ENCODE measurements at places on chromosomes 12 and 14.
A peak's percentile ranks its signal among the peaks of the same experiment; 100 is the strongest.

- H3K27ac ChIP-seq = no peak overlapping the region
- H3K4me3 ChIP-seq = no peak overlapping the region
- no peaks in the 10 kb centered on the region for H3K27me3 ChIP-seq
- H3K36me3 ChIP-seq = no peaks in the 10 kb centered on the region
Measured at GRCh38 chr14:64812412-64812811, 67.3 kb downstream of the SPTB start.

DNA sequence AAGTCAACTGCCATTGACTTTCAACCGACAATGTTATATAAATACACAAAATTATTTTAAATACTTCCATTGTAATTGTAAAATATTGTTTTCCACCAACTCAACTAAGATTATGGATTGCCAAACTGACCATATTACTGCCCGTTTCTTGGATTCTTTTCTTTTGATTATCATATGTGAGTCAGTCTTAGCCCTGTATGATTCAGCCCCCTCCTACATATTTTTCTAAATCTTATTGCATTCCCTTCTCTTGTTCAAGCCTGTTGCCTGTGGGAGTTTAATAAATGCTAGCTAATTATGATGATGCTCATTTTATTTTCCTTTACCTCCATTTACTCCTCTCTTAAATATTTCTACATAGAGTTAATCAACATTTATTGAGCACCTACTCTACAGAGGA is 6.8 kb downstream of the RASSF9 start:
- H3K27me3 ChIP-seq = no peaks in the 10 kb centered on the region
- H3K4me1 ChIP-seq = no peaks in the 10 kb centered on the region
- no peak overlapping the region for H3K27ac ChIP-seq
- no peaks in the 10 kb centered on the region for H3K36me3 ChIP-seq

DNA sequence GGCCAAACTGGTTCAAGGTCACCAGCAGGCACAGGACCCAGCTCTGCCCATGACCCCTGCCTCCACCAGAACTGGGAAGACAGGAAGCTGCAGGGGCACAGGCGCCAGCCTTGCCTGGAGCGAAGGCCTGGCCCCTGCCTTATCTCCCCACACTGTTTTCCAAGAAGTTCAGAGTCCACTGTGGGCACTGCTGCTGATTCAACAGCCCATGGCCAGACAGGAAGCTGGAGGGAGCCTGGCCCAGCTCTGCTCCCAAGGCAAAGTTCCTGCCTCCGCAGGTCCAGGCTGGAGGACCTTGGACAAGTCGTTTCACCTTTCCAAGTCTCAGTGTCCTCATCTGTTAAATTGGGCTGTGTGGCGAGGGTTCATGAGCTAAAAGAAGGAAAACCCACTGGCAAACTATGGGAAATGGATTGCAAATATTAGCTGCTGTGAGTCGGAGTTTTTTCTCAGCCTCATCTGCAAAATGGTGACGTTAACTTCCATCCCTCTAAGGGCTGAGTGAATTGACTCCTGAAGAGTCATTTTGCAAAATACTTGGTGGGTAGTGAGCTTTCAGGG is 1.2 kb downstream of the PHETA1 start:
- H3K27ac ChIP-seq = no peak overlapping the region
- no peaks in the 10 kb centered on the region for H3K27me3 ChIP-seq
- H3K36me3 ChIP-seq = no peaks in the 10 kb centered on the region
- peak; percentile 16 for DNase-seq
- H3K4me3 ChIP-seq = no peak overlapping the region

DNA sequence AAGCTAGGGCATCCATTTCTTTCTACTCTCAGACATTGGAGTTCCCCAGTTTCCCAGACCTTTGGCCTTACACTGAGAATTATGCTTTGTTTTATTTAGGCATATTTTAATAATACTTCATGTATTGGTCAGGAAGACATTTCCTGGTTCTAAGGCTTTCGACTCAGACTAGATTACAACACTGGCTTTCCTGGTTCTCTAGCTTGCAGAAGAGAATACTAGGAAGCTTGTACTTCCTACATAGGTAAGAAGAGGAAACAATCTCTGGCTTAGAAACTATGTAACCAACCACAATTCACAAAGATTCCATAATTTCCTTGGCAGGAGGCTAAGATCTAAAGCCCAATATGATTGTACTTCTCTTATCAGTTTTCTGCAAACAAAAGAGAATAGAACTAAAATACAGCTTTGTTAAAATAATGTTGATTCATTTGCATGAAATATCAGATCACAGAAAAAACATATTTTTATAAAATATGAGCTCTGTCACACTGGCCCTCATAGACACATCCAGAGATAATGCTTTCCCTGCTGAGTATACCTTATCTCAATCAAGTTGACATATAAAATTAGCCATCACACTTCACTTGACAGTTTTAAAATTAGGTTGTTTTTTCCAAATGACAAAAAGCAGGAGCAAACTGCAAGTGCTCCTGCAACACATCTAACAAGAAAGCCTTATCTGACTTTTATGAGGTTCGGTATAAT is 30.5 kb downstream of the CLEC2D start:
- H3K27ac ChIP-seq = no peak overlapping the region
- DNase-seq = no peak
- no peak overlapping the region for H3K4me3 ChIP-seq
- no peaks in the 10 kb centered on the region for H3K27me3 ChIP-seq
- H3K4me1 ChIP-seq = no peaks in the 10 kb centered on the region

DNA sequence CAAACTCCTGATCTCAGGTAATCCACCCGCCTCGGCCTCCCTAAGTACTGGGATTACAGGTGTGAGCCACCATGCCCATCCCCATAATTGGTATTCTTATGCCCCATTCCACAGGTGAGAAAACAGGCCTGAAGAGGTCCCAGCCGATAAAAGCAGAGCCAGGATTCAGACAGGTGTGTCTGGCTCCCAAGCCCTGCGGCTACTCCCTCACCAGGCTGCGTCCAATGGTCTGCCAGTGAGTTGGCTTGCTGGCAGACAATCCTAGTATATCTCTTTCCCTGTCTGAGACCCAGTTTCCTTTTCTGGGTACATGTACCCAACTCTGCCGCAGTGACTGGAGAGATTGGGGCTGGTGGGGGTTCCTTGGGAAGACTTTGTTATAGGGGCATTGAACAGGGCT is 1.9 kb upstream of the TSPAN9 start:
- H3K27ac ChIP-seq = no peak overlapping the region
- no peak for DNase-seq
- no peaks in the 10 kb centered on the region for H3K27me3 ChIP-seq
- H3K36me3 ChIP-seq = no peaks in the 10 kb centered on the region
- H3K4me1 ChIP-seq = peaks cover 2% of the 10 kb centered on the region

- H3K4me3 ChIP-seq = no peak overlapping the region
- no peaks in the 10 kb centered on the region for H3K36me3 ChIP-seq
- H3K27ac ChIP-seq = no peak overlapping the region
- no peaks in the 10 kb centered on the region for H3K27me3 ChIP-seq
Measured at GRCh38 chr12:75908961-75909605, 122.5 kb downstream of the PHLDA1 start.

GRCh38 chr12:111256629-111257434 is 112.1 kb downstream of the PHETA1 start:
- no peak overlapping the region for H3K4me3 ChIP-seq
- no peaks in the 10 kb centered on the region for H3K4me1 ChIP-seq
- no peaks in the 10 kb centered on the region for H3K27me3 ChIP-seq

DNA sequence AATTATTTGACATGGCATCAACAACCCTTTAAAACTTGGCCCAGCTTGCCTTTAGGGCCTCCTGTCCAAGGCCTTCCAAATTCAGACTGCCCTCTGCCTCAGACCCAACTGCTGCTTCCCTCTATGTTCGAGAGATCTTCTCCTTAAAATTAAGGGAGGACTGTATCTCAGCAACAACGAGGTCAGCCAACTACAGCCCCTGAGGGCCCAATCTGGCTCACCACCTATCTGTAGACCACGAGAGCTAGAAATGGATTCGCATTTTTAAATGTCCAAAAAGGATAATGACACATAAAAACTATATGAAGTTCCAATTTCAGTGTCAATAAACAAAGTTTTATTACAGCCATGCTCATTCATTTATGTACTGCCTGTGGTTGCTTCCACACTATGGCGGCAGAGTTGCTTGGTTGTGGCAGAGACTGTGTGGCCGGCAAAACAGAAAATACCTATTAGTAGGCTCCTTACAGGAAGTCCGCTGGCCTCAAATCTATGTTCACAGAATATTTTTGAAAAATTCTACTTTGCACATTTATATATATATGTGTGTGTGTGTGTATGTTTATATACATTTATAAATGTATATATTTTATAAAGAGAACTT is 1026.9 kb downstream of the BCL11B start:
- H3K36me3 ChIP-seq = no peaks in the 10 kb centered on the region
- no peak overlapping the region for H3K4me3 ChIP-seq
- no peak for DNase-seq
- no peaks in the 10 kb centered on the region for H3K4me1 ChIP-seq
- H3K27me3 ChIP-seq = no peaks in the 10 kb centered on the region

- no peak for DNase-seq
- no peak overlapping the region for H3K4me3 ChIP-seq
- no peak overlapping the region for H3K27ac ChIP-seq
- no peaks in the 10 kb centered on the region for H3K36me3 ChIP-seq
- no peaks in the 10 kb centered on the region for H3K27me3 ChIP-seq
Measured at GRCh38 chr14:52055167-52055566, 13.7 kb downstream of the NID2 start.

- no peaks in the 10 kb centered on the region for H3K36me3 ChIP-seq
- H3K4me1 ChIP-seq = peaks cover 5% of the 10 kb centered on the region
- H3K27ac ChIP-seq = no peak overlapping the region
- no peak overlapping the region for H3K4me3 ChIP-seq
- no peaks in the 10 kb centered on the region for H3K27me3 ChIP-seq
Measured at GRCh38 chr12:49979791-49980190, 7.0 kb downstream of the AQP6 start.

DNA sequence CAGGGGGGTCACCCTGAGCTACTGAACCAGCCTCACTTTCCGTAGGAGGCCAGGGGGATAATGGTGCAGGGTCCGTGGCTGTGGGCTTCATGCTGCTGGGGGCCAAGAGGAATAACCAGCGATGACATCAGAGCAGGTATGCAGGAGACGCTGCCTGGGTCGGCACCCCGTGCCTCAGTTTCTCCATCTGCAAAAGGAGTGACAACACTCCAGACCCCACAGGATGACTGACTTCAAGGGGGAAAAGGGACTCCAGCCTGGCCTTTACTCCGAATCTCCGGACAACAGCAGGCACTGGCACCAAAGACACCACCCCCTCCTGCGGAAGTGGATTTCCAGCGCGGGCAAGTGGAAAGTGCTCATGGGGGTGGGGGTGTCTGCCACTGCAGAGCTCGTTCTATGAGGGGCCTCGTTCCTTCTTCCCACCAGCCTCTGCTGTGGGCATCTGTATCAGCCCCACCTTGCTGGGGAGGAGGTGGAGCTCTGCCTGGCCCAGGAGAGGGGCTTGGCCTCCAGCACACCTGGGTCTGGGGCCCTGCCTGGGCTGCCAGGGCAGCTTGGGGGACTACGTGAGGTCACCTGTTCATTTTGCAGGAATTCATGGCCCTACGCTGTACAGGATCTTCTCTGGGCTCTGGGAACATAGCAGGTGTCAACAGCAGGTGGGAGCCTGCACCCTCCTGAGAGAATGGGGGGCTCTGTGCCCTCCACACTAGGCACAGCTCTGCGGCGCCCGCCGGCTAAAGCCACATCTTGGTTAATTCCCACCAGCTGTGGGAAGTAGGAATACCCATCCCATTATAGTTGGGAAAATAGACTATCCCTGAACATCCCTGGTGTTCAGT is 216.6 kb upstream of the C14orf180 start:
- no peak overlapping the region for H3K4me3 ChIP-seq
- DNase-seq = no peak
- no peak overlapping the region for H3K27ac ChIP-seq
- H3K36me3 ChIP-seq = no peaks in the 10 kb centered on the region
- no peaks in the 10 kb centered on the region for H3K4me1 ChIP-seq

DNA sequence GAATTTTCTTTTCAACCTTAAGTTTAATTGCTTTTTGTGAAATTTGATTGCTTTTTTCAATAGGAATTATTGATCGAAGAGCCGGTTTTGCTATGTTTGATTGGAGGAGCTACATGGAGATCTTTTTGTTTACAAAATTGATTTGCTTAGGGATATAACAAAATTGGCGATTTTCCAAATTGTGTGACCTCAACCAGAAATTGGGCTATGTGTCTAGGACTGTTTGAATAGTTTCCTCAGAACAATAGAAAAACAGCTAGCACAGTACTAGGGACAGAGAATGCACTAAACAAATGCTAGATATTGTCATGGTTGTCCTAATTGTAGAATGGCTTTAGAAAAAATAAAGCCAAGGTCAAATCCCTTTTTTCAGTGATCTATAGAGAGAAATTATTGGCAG is 2.4 kb downstream of the SLC17A8 start:
- no peaks in the 10 kb centered on the region for H3K27me3 ChIP-seq
- no peak overlapping the region for H3K27ac ChIP-seq
- no peak overlapping the region for H3K4me3 ChIP-seq
- H3K36me3 ChIP-seq = no peaks in the 10 kb centered on the region

DNA sequence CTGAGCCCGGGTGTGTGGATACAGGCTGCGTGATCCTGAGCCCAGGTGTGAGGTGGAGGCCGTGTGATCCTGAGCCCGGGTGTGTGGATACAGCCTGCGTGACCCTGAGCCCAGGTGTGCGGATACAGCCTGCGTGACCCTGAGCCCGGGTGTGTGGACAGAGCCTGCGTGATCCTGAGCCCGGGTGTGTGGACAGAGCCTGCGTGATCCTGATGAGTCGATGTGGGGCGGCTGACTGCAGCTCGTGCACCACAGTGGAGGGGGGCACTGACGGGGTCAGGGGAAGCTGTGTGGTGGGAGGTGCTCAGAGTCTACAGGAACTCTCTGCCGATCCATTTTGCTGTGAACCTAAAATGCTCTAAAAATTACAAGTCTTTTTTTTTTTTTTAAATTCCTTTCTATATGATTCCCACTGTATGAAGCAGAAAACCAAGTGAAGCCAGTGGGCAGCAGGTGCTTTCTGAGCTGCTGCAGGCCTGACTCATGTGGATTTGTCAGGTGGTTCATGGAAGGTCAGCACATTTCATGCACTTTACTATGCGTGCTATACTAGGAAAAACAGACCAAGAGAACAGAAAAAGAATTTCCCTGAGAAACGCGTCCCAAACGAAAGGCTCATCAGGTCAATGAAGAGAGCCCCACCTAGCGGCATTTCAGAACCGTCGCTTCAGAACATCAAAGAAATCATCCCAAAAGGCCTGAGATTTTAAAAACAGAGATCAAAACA is 19.3 kb downstream of the BRF1 start:
- no peaks in the 10 kb centered on the region for H3K36me3 ChIP-seq
- no peak overlapping the region for H3K27ac ChIP-seq
- DNase-seq = peak; percentile 72
- H3K27me3 ChIP-seq = no peaks in the 10 kb centered on the region
- H3K4me3 ChIP-seq = no peak overlapping the region

DNA sequence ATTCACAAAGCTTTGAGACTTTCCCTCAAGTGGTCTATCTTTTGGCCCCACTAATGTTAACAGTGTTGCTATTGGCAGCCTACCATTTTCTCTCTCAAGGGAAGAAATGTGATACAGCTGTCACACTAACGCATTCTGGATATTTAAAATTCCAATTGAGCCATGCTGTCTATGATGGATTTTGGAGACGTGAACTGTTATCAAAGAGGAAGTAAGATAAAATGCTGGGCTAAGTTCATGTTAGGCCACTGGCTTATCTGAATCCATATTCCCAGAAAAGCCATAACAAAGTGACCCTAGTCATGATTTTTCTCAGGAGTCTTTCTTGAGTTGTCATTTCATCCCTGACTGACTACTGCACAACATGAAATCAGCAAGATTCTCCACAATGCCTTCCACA is 200.2 kb downstream of the PHLDA1 start:
- no peaks in the 10 kb centered on the region for H3K27me3 ChIP-seq
- H3K4me1 ChIP-seq = no peaks in the 10 kb centered on the region
- peak; percentile 13 for DNase-seq
- no peak overlapping the region for H3K4me3 ChIP-seq
- no peaks in the 10 kb centered on the region for H3K36me3 ChIP-seq
- H3K27ac ChIP-seq = no peak overlapping the region

All from mesendoderm (in vitro differentiated cells).